Stimulated activated naive CD4-positive, alpha-beta T cell (primary cell): ENCODE measurements at places on chromosomes 7 and 10.

- no peak for DNase-seq
These were observed 154.3 kb downstream of the GNAT3 start for GRCh38 chr7:80357530-80357929.

GRCh38 chr7:76357475-76358010, 1.2 kb downstream of the YWHAG start:
- no peak for DNase-seq

DNA sequence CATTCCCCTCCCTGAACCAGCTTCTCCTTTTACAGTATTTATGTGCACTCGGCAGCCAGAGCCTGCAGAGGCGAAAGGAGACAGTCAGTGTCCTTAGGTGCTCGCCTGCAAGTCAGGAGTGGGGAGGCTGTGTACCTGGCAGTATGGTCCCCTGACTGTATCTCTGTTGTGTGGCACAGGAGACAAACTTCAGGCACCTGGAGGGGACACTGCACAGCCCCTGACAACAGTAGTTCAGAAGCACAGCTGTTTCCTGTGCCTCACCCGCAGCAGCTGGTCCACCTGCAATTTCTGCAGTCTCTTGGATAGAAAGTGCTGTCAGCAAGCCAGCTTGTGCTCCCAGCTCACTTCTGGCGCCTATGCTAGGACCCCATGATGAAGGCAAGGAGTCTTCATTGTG, 73.4 kb upstream of the LAMB4 start:
- DNase-seq, result no peak

DNA sequence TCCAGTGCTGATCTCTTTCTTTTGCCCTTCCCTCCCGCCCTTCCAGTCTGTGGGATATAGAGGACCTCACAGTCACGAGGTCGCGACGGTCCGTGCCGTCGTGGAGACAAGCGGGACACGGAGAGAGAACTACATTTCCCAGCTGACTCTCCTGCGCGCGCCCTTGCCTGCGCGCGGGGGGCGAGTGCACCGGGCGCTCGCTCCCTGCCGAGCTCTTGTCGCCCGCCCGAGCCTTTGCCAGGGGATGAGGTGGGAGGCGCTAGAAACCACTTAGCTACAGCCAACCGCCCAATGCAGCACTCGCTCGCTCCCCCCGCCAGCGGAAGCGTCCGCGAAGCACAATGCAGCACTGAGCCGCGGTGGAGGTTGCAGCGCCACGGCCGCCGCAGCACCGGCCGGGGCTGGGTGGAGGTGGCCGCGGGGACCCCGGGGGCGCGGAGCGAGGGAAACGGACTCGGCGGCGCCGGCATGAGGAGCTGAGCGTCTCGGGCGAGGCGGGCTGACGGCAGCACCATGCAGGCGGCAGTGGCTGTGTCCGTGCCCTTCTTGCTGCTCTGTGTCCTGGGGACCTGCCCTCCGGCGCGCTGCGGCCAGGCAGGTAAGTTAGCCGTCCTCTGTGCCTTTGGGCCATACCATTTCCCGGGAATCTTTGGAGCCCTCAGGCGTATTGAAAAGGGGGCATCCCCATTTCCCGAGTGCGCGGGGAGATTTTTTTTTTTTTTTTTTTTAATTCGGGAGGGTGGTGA, at the start of gene ADAM22:
TSS of gene ADAM22 (plus strand) at position 299 of the 746 bp plus-strand sequence. CDS start at position 514, 215 bp downstream.
- peak; percentile 79 for DNase-seq

GRCh38 chr7:104923010-104923421, 91.0 kb upstream of the KMT2E start:
- peak; percentile 45 for DNase-seq

- no peak for DNase-seq
These were observed 50.7 kb downstream of the KCNMA1 start for GRCh38 chr10:77586719-77587415.

- no peak for DNase-seq
These were observed 57.9 kb downstream of the CUX1 start for GRCh38 chr7:101875283-101875846.

- no peak for DNase-seq
These were observed 62.6 kb downstream of the ASB13 start for GRCh38 chr10:5603848-5604170.

- DNase-seq, result no peak
These were observed 1.3 kb downstream of the NRCAM start for GRCh38 chr7:108454674-108455550.

DNA sequence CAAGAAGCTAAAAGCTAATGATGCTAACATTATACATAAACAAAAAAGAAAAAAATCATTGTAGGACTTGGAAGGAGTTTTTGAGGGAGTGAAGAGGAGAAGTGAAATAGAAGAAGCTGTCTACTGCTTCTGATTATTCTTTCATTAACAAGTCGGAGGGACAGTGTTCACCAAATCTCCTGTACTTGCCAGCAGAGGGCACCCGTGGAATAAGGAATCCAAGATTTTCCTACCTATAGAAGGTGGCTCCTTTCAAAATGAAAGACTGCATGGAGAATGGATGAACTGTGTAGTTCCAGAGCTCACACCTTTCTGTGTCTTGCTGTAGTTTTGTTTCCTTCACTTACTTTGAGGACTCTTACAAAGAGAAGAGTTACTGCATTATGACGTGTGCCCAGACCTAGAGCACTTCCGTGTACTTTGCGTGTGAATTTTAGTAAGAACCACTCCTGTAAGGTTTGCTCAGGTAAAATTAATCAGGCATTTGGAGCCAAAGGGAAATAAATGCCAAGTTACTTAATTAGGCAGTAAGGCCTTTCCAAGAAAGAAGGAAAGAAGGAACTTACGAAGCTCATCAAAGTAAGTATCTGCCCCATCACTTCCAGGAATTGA, 145.1 kb downstream of the SEMA3D start:
- DNase-seq, result no peak

- DNase-seq, result no peak
These were observed 50.4 kb upstream of the NKX6-2 start for GRCh38 chr10:132836248-132836831.

DNA sequence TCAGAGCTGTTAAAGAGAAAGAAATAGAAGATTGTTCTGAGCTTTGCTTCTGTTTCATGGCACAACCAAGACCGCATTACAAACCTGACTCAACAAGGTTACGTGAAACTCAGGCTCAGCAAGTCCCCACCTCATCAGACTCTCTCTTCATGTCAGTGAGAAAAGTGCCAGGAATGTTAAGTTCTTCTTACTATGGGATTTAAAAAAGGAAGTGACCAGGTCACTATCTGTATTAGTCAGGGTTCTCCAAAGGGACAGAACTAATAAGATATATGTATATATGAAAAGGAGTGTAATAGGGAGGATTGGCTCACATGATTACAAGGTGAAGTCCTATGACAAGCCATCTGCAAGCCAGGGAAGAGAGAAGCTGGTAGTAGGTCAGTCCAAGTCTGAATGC, 25.4 kb upstream of the PAPSS2 start:
- no peak for DNase-seq

- no peak for DNase-seq
These were observed 121.8 kb downstream of the WDR37 start for GRCh38 chr10:1177936-1178335.

GRCh38 chr10:12788277-12788676, 213.2 kb downstream of the CCDC3 start:
- DNase-seq, result no peak

GRCh38 chr10:96587264-96588059, 650 bp upstream of the TM9SF3 start:
- DNase-seq, result peak; percentile 58

- no peak for DNase-seq
These were observed 57.0 kb downstream of the MALSU1 start for GRCh38 chr7:23356168-23356567.

DNA sequence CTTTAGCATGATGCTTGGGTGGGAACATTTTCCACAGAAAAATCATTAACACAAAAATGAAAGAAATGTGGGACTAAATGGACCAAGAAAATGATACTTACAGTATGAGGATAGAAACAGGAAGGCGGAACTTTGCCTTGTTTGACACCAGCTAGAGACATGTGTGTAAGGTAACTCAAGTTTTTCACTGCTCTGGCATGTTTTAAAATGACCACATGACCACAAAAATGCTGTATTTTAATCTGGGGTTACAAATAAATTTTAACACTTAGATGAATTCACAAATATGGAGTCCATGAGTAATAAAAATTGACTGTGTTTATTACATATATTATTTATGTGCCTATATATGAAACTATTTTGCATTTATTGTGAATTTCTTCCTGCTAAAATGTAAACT, 100.9 kb upstream of the PHYHIPL start:
- DNase-seq, result no peak

- no peak for DNase-seq
These were observed 445.0 kb upstream of the KLF6 start for GRCh38 chr10:4230036-4230435.

DNA sequence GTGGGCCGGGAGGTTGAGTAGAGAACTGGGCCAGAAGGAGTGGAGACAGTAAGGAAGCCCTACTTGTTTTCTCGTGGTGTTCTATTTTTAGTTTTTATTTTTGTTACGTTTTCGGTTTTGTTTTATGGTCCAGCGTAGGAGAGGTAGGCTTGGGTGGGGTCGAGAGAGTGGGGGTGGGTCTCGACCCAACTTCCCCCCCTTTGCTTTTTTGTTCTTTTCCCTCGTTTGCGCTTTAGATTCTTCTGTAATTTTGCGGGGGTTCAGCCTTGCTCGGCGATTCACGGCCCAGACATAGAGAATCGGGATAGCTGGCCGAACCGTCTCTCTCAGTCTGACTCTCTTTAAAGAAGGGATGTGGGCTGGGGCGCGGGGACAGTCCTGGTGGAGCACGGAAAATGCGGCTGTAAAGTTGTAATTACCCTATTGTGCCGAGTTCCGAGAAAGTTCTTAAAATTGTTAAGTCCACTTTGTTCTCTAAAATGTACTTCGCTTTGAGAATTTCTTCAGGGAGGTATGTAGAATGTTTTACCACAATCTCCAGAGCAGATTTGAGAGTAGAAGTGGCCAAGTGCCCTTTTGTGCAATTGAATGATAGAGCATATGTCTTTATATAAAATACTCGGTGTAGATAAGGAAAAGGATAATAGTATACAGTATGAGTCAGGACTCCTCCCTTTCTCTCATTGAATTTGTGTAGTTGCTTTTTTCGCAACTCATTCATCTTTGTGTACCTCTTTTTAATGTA, 816 bp downstream of the DMTF1 start:
- peak; percentile 52 for DNase-seq

- DNase-seq, result no peak
These were observed 143.2 kb downstream of the RNLS start for GRCh38 chr10:88439932-88440331.

- DNase-seq, result no peak
These were observed 282.1 kb downstream of the CXCL12 start for GRCh38 chr10:44102726-44103255.

GRCh38 chr7:131145026-131145425, 182.7 kb upstream of the MKLN1 start:
- DNase-seq, result no peak

DNA sequence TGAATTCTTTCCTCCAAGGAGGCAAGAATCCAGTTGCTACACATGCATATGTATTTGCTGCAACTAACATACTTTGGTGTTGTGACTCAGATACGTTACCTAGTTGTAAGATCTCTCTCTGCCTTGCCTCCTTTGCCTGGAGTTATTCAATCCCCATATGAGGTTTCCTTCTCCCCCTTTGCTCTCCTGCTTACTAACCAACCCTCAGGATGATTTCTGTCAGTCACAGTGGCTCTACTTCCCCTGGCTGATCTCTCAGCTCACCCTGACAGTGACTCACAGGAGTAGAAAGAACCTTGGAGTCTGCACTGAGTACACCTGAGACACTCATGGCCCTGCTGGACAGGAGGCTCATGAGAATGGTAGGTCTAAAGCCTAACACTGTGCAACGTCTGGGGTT, 92.0 kb downstream of the TMEM106B start:
- no peak for DNase-seq

DNA sequence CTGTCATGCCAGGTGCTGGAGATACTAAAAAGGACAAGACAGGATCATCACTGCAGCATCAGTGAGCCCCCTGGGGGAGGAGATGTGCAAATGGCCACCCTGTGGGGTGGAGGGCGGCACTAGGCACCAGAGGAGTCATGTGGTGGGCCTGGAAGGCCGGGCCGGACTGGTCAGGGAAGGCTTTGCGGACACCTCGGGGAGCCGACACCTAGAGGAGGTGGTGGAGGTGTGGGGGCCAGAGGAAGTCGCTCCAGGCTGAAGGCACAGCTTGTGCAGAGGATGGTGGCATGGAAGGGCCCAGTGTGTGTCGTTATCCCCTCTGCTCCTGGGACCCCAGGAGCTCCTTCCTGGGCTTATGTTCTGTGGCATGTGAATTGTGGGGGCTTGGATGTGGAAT, 437.7 kb downstream of the RPS24 start:
- no peak for DNase-seq

DNA sequence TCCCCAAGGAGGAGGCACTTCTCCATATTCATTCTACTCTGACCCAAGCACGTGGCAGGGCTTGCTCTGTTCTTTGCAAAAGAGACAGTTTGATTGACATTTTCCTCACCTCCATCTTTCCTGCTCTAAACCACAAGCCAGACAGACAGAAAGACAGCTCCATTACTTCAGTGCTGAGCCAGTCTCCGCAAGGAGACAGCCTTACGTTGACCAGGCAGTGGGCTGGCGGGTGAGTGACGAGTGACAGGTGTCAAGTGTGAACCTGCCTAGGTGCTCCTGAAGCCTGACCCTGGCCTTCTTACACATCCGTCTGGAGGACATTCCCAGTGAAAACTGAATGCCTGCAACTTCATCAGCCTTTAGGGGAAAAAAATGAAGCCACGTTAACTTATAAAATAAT, 314.6 kb downstream of the TNS3 start:
- no peak for DNase-seq

GRCh38 chr7:120412139-120413050, 139.4 kb downstream of the KCND2 start:
- DNase-seq, result no peak

GRCh38 chr7:90272242-90272641, 27.3 kb downstream of the CFAP69 start:
- DNase-seq, result no peak

DNA sequence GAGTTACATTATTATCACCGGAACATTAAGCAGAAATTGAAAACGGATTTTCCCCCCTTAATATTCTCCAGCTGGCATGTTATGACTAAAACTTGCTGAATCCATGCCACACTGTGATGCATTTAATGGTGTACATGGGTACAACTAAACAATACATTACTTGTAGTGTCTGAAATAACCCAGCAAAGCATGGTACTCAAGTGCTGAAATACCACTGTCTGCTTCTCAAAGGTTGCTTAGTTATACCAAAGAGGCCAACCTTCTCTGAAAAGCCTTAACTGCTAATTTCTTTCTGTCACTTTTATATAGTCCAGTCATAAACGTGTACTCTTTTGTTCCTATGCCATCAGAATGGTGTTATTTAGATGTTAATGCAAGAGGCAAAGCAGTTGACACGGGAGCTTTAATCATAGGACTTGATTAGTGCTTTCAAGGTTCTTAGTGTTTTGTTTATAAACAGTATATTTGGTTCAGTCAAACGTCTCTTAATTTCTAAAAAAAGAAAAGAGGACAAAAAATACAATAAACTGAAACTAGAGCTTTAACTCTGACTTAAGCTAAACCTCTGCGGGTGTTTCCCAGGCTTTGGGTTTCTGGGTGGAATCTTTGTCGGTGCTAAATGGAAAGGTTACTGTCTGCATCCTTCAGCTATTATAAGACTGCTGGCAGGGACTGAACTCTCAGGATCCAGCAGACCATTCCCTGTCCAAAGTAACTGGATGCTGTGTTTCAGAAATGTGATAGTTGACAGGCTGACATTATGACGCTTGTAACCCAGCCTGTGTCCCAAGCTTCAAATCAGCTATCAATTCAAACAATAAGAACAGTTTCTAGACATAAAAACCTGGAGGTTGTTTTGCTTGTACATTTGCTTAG, 202.6 kb downstream of the PPP1R3A start:
- DNase-seq, result no peak
